ENCODE measurements at places on chromosomes 3 and 15.

GRCh38 chr3:37586280-37586679 is 275.4 kb upstream of the CTDSPL start:
- no peak for DNase-seq

GRCh38 chr3:33636125-33636850 is 81.8 kb downstream of the CLASP2 start:
- no peak for DNase-seq

GRCh38 chr3:105397974-105398373 is 31.3 kb downstream of the ALCAM start:
- no peak for DNase-seq

DNA sequence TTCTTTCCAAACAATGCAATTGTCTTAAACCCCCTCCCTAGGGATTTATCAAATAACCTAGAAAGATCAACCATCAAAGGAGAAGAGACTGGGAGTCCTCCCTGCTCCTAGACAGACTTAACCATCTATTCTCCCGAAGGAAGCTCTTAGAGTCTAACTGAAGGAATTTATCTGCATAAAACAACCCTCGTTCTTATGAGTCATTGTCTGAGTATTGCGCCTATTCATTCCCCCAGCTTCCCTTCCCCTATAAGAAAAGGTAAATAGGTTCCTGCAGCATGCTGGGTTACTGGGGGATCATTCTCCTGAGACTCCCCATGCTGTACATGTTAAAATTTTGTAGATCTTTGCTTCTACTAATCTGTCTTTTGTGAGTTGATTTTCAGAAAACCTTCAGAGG is 412.7 kb downstream of the OCA2 start:
- DNase-seq = no peak

- DNase-seq = no peak
Measured at GRCh38 chr3:34183114-34183513, 384.7 kb downstream of the PDCD6IP start.

DNA sequence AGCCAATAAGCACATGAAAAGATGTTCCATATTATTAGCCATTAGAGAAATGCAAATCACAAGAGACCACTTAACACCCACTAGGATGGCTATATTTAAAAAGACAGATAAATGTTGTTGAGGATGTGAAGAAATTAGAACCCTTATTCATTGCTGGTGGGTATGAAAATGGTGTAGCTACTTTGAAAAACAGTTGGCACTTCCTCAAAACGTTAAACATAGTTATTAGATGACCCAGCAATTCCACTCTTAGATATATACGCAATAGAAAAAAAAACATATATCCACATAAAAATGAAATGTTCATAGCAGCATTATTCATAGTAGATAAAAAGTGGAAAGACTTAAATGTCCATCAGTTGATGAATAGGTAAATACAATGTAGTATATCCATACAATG is 47.1 kb upstream of the TERB2 start:
- no peak for DNase-seq

DNA sequence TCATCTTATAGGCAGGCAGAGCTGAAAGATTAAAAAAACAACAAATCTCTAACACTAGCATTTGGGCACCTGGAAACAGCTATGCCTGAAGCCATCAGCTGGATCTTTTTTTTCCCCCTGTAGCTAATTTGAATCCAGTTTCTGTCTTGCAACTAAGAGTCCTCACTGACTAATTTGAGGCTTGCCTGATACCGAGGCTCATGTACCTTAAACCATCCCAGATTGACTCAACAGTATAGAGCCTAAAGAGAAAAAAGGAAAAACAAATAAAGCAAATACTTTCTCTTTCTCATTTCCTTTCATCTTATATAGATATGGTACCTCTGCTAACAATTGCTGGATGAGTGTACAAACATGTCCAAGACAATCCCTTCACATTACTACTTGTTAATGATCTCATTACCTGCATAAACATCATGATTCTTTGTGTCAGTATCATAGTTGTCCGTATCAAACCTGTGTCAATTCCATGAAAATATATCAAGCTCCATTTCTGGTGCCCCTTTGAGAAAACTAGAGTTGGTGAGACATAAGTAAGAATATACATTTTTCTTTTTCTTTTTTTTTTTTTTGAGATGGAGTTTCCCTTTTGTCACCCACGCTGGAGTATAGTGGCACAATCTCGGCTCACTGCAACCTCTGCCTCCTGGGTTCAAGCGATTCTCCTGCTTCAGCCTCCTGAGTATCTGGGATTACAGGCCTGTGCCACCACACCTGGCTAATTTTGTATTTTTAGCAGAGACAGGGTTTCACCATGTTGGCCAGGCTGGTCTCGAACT is 43.1 kb downstream of the BHLHE40 start:
- DNase-seq = no peak

- DNase-seq = no peak
Measured at GRCh38 chr3:64207289-64208080, 17.8 kb downstream of the PRICKLE2 start.

GRCh38 chr15:92805080-92805690 is 94.9 kb upstream of the CHD2 start:
- DNase-seq = no peak

DNA sequence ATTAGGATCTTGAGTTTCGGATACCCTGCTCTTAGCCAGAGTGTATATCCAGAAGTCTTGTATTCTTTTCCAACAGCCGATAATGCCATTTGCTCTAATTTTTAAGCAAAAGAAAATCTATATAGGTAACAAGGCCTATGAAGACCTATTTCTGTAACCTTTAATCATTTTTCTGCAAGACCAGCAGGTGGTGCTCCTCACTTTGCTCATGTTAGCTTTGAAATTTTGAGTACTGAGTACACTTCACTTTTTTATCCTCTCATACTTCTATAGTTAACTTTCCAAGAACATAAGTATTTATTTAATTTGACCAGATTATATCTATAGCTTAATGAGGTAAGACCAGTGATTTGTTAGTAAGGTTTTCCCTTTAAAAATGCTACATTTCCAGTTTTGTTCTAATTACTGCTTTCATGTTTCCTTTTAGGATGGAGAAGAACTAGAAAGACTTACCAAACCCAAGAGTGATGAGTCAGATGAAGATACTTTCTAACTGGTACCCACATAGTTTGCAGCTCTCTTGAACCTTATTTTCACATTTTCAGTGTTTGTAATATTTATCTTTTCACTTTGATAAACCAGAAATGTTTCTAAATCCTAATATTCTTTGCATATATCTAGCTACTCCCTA is 20.5 kb downstream of the SLC35A5 start:
- no peak for DNase-seq

GRCh38 chr15:22949074-22949547 is 31.1 kb downstream of the CYFIP1 start:
- no peak for DNase-seq

- DNase-seq = no peak
Measured at GRCh38 chr3:34725774-34726173, 913.6 kb upstream of the ARPP21 start.

DNA sequence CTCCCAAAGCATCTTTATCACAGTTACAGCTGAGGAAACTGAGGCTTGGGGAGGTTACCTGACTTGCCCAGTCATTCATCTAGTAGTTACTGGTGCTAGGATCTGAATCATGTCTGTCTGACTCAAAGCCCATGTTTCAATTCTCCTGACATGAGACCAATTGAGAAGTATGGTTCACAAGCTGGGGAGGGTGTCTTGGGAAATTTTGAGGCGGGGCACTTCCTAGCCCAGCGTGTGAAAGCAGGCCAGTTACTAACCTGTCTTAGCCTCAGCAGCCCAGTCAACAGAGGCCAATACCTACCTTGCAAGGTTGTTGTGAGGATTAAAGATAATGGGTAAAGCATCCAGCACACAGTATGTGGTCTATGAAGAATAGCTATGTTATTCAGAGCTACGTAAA is 37.0 kb downstream of the CLDN18 start:
- no peak for DNase-seq

DNA sequence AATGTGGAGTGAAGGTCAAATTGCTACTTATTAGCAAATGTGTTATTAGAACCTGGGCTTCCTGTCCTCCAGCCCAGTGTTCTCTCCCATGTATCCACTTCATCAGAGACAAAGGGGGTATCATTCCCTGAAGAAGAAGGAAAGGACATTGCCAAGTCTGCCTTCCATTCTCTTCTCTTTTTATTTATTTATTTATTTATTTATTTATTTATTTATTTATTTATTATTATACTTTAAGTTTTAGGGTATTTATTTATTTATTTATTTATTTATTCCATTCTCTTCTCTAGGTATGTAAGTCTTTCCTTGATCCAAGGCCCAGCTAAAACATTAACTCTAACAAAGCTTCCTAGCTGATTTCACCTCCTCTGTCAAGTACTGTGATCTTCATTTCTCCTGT is 277.8 kb upstream of the DNAJC19 start:
- DNase-seq = no peak
